ENCODE measurements at places on chromosomes 1 and 21.

- no peak for DNase-seq
Observed at GRCh38 chr1:204424621-204425020, 13.0 kb upstream of the PPP1R15B start.

- DNase-seq = no peak
Observed at GRCh38 chr1:153849487-153850185, 73.1 kb downstream of the GATAD2B start.

DNA sequence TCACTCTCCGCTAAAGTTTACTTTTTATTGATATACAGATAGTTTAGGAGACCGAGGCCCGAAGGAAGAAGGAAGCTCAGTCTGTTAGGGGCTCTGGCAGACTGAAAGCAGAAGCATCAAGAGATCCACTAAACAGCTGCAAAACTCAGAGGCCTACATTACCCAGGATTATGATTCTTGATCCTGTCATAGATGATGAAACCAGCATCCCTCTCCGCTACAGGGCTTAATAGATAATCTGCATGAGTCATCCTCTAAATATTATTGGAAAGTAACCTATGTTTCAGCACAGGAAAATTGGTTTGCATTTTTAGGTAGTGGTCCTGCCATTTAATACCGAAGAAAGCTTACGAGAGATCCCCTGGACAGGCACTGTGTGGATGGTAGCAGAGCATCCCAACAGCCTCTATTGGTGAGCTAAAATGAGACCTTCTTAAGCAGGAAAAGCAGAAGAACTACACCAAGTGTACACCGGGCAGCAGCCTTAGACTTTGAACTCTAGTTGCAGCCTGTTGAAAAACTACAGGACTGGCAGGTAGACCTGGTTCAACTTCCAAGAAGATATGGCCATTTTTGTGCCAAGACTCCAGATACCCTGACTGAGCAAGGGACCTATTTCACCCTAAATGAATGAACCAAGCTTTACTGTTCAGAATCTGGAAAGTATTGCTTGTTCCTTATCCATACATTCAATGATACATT lies 6.8 kb downstream of the CASQ2 start:
- DNase-seq = no peak

DNA sequence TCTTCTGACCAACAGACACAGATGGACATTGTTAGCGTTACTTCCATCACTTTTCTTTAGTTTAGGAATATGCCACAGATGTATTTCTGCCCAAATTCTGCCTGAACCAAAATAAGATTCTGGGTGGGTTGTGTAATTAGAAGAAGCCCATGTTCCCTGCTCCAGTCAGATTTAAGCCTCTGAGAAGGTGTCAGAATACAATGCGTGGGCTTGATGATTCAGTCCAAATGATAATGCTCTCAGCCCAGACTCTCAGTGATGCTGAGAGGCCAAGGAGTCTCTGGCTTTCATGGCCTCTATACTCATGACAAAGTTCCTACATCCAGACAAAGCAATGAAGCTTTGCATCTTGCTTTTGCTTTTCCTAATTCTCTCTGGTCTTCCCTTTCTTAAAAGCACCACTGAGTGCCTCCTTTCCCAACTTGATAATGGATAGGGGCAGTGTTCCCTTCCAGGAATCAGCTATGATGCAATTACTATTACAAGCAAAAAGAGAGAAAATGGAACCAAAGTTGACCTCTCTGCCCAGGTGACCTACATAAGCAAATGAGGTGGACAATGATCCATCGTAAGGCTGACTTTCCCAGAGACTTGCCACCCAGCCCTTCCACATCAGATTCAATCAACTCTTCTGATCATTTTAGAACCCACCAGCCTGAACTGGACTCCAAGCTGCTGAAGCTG lies 8.8 kb downstream of the SEC16B start:
- DNase-seq = no peak

DNA sequence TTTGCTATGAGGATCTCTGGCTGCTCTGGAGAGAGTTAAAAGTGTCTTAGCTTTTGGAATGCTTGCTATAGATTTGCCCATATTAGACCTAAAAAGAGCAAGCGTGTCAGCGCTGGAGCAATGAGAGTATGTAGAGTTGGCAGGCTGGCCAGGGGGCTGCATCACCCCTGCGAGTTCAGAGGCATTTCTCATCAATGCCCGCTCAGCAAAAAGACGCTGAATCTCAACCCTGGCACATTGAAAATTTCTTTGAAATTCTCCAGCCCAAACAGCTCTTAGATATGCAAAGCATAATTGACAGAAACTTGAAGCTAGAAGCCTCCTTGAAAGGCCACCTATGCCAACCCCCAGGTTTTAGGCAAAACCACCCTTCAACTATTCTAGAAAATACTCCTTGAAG lies 135.5 kb upstream of the F3 start:
- DNase-seq = no peak

DNA sequence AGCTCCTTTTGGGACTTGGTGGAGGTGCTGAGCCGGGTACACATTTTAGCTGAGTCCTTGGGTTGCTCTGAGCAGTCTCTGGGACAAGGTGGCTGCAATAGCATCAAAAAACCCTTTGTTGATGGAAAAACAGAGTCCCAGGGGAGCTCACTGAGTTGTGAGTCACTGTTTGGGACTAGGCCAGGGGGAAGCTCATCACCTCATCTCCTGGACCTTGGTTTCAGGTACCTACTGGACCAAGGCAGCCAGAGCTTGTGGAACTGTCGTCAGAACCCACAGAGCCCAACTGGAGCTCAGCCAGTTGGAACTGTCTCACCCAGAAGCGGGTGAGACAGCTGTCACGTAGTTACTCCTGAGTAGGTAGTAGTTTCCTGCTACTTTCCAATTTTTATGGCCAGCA lies 146.7 kb downstream of the HLX start:
- no peak for DNase-seq

- DNase-seq = peak; percentile 16
Observed at GRCh38 chr1:245953876-245954660, 553.0 kb downstream of the SMYD3 start.

Data from EH (cell line).